ENCODE measurements at places on chromosomes 5 and 9.

DNA sequence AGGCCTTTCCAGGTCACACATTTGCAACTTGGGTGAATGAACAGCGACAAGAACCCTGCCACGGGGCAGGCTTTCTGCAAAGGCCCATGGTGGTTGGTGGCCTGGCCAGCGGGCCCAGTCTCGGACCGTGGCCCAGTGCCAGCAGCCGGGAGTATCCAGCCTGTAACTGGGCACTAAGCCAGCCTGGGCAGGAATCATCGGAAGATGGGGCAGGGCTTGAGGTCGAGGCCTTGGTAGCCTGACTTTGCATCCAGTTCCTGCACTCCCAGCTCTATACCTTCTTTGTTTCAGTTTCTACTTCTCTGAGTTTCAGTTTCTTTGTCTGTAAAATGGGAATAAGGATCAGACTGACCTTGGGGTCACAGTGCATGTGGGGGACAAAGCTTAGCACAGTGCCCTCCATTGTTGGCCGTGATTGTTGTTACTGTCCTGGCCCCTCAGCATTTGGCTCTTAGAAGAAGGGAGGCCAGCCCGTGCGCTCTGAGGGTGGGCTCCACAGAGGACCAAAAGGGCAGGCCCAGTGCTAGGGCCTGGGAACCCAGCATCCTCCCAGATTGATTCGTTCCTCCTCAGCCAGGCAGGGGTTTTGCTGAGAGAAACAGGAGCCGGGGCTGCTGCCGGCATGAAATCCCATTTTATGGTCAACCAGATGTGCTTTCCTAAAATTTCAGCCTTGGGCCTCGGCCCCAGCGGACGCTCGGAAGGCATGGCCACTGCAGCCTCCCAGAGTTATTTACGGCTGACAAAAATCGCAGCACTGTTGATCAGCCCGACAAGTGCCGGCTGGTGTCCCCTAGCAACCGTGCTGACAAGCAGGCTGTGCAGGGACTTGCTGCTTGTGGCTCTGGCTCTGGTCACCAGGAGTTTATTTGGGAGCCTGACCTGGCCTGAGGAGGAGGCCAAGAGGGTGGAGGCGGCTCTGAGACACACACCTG lies 43.6 kb downstream of the JADE2 start:
- no peak for DNase-seq

- DNase-seq, result no peak
These were observed 200.5 kb downstream of the EBF1 start for GRCh38 chr5:158899211-158899610.

- peak; percentile 97 for DNase-seq
These were observed 22.2 kb downstream of the TNFSF8 start for GRCh38 chr9:114908104-114908622.

GRCh38 chr9:30172206-30172605 lies 2212.2 kb upstream of the ACO1 start:
- no peak for DNase-seq

DNA sequence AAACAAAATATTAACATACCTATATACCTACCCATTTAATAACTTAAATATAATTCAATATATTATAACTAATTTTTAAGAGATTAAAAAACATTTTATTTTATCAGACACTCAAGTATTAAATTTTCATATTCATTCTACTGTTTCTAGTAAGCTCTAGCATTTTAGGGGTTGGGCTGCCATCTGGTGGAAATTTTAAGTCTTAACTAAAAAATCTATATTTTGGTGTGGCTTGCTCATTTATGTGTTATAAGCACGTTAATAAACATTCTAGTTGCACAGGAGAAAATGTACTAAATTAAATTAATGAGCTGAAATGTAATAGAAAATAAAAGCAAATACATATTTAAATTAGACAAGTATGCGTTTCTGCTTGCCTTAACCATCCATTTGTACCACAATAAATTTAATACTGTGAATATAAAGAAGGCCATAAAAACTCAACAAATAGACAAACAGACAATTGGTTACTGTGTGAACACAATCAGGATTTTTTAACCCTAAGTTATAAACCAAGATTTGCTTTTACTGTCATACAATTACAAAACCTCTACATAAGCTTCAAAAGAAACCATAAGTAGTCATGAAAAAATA lies 1728.3 kb upstream of the CDH9 start:
- DNase-seq, result peak; percentile 56

DNA sequence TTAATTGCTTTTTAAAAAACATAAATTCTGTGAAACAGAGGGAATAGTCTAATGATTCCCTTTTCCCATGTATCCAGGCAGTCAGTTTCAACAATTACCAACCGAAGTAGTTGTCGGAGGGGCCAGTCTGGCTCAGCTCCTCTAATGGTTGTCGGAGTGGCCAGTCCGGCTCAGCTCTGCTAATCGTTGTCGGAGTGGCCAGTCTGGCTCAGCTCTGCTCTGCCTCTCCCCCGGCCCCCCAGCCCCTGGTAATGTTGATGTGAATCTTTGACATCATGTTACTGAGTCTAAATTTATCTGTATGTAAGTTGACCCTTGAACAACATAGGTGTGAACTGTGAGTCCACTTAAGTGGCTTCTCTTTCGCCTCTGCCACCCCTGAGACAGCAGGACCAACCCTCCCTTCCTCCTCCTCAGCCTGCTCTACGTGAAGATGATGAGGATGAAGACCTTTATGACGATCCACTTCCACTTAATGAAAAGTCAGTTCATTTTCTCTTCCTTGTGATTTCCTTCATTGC lies 9.4 kb downstream of the NDUFS6 start:
- DNase-seq, result no peak

DNA sequence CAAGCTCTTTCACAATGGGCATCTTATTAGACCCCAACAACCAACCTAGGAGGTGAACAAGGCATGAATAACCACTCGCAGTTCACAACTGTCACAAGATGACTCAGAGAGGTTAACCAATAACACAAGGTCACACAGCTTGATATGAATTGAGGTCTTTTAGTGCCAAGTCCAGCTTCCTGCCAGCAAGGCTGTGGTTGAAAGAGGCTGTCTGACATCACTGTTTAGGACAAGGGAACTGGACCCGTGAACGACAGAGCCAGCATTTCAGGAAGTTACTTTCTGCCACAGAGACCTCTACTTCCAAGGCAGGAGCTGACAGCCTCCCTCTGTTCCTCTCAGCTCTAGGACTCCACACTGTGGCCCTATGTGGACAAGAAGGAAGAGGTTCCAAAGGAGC lies 53.4 kb upstream of the ALDH1B1 start:
- no peak for DNase-seq
